ENCODE measurements at places on chromosomes 2 and 18. TPM values are rescaled to one million over a fixed set of nuclear protein-coding genes. Genes with fewer than 3 reads are reported as not detected.

DNA sequence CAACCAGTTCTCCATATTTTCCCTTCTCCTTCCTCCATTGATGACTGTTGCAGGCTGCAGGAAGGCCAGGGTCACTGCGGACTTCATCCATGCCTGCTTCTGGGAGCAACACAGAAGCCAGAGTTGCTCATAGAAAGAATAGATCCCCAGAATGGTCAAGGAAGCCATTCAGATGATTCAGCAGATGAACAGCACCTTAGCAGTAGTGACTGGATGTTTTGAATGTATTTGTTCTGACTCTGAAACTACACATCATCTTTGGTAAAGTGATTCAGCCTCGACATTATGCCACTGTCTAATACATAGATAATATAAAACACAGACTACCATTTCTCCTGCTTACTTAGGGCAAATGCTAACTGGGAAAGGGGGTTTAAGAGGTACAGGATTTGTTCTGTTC lies 411.6 kb downstream of the RND3 start:
- DNase-seq, result no peak

GRCh38 chr2:170587922-170588321 lies 127.2 kb upstream of the SP5 start:
- DNase-seq, result no peak

DNA sequence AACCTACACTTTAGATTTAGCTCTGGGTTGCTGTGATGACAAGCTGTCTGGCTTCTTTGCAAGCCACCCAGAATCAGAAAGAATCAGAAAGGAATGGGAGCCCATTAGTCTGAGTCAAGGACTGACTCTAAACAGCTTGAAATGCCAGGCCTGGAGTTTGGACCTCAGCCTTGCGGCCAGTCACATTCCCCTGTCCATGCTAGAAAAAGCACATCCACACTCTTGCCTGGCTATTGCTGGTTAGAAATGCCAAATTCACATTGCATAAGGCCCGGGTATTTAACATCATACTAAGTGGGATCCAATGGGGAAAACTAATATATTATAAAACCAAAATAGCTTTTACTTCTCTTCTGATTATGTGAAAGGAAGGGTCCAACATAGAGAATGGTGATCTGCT lies 756.8 kb upstream of the KLHL29 start:
- no peak for DNase-seq

DNA sequence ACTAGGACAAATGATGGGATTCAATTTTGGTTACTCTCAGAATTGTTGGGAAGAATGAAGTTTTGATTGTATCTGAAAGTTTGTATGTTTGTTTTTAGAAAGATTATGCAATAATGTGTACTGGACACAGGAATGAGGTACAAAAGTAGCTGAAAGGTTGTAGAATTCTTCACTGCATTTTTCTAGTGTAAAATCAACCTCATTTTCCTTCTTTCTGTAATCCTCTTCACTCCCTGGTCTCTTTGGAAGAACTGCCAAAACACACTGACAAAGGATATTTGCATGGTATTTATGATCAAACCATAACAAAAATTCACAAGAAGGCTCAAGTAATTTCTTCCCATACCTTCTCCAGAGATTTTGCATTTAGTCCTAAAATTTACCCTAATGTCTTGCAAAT lies 110.7 kb downstream of the ZEB2 start:
- DNase-seq, result no peak

Gene UGT1A6
- total RNA-seq, result not detected

DNA sequence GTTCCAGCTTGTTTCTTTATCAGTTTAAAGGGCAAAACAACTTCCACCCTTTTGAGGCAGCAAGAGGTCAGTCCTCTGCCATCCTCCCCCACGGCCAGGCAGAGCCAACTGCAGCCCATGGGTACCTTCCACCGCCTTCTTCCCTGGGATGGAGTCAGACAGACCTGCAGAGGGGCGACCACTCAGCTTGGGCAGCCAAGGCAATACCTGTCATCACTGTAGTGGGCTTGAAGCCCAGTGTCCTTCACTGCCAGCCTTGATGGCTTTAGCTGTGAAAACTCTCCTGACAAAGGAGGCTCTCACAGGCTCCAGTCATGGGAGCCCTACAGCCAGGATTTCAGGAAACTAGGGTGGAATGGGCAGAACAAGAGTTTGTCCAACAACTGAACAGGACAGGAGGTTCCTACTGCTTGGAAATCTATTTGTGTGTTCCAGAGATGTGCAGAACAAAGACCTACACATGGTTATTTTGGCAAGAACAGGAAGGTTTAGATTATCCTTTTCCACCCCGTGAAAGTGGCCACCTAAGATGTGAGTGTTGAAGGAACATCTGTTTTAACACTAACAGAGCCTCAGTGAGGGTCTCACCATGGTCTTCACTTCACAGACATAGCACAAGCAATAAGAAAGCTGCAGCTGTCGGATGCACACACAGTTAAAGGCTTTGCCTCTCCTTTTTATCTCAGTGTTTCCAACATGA lies 93.9 kb upstream of the RMDN2 start:
- no peak for DNase-seq

Gene SLC19A3
- not detected for total RNA-seq

Gene TNS1
- 0.34 TPM for total RNA-seq

Gene WNT10A
- 6.6 TPM for total RNA-seq

GRCh38 chr2:151627353-151627752 lies 106.9 kb downstream of the NEB start:
- no peak for DNase-seq

DNA sequence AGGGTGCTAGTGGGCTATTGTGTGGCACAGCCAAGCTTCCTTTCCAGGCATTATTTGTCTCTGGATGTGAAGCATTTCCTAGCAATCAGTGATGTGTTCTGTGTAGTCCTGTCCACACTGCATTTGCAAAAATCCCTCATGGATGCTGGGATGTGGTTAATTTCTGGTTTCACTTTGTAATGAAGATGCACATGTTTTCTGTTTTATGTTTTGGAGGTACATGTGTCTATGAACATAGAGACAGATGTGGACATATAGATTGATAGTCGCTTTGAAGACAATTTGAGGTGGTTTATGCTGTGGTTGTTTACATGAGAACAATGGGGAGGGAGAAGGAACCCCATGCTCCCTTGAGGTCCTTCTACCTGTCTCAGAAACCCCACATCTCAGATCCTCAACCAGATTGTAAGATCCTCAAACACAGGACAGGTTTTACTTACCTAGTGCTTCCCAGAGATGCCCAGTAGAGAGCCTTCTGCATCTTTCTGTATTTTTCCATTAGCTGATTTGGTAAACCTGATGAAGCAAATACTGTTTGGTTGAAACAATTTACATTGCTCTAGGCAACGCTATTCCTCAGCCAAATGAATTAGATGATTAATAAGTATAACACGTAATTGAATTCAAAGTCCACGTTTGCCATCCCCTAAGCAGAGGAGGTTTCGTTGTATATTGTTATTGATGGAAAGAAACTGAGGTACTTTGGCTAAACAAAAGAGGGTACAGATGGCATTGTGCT lies 204.4 kb downstream of the SPP2 start:
- DNase-seq, result no peak

Gene CRYGC
- total RNA-seq, result not detected

GRCh38 chr2:156852681-156853080 lies 404.8 kb upstream of the GALNT5 start:
- DNase-seq, result no peak

DNA sequence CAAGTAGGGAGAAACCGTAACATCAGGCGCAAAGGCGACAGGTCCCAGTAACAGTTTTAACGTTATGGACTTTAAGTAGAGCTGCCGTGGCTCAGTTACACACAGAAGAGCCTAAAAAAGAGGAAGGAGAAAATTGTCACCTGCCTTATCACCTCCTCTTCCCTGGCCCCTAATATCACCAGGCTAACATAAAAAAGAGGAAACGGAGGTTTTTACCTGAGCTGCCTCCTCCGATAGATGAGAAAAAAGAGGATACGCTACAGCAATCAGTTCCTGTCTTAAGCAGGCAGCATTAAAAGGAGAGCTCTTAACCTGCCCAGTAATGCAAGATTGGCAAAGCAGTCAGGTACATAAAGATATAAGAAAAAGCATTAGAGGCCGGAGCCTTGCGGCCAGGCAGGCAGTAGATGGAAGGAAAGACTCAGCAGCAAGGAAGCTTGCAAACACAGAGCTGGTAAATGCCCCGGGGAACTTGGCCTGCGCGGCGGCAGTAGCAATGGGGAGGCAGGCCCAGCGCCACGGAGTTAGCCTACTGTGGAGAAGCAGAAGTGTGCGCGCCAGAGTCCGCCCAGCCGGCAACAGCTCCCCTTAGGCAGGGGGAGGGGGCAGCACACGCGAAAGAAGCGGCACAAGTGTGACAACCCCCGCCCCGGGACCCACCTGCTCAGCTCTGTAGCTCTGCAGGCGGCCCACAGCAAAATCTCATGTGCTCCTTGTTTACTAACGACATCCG lies 116.3 kb upstream of the SCN7A start:
- DNase-seq, result no peak

GRCh38 chr18:59960272-59960671 lies 60.5 kb downstream of the PMAIP1 start:
- DNase-seq, result no peak

DNA sequence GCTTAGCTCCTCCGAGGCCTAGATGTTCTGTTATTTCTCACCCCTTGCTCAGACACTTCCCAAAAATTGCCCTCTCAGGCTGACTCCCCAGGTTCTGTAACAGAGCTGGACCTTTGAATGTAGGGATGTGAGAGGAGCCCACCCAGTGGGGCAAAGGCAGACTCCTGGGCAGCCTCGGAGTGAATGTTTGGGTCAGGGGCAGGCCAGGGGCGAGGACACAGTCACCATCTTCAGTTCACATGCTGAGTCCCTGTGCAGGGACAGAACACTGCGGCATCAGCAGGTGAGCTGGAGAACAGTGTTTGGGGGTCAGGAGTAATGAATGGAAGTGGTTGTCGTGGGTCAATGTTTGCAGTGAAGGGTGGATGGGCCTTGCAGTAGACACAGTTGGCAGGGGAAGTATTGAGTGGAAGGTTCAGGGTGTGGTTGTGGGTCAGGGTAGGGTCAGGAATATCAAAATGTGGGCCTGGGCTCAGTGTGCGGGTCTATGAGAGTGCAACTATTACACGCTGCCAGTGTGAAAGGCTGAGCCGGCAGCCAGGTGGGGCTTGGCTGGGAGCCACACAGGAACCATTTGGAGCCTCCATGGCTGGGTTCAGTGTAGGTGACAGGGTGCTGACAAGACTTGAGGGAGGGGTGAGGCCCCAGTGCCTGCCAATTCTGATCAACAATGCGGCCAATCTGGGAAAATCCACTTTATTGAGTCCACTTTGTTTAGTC lies 4.4 kb downstream of the IHH start:
- no peak for DNase-seq

DNA sequence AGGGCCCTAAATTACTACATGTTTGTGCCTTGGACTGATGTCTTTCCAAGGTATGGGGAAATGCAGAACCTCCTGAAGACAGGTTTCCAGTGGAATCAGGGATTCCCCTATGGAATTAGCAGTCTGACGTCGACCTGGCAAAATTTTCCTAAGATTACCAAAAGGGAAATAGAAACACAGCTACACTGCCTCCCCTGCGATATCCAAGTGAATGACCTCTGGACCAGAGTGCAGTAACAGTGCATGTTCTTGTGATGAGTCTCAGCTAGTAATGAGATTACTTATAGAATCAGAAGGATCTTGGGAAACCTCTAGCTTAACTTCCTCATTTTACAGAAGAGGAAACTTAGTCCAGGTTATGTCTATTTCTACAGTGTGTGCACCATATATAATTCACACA lies 21.3 kb upstream of the CHST9 start:
- DNase-seq, result no peak

DNA sequence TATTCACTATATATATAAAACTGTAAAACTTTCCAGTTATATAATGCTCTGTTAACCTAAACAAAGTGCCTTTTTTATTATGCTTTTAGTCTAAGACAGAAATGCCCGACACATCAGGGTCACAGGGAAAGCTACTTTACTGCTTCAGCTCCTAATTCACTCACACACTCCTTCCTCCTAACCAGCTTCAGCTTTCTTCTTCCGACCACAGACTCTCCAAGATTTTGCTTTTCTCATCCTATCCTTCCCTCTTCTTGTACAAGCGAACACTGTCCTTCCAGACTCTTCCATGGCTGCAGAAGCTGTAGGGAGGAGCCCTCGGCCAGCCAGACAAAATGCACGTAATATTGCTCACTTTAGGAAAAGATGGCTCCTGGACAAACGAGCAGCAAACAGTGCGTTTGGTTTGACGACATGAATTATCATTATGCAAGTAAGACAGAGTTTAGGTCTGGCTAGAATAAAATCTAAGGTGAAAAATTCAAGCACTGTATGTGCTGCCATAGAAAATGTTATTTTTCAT lies 47.5 kb upstream of the HNRNPA3 start:
- peak; percentile 12 for DNase-seq

GRCh38 chr18:50127516-50128210 lies 67.3 kb downstream of the MYO5B start:
- DNase-seq, result no peak

DNA sequence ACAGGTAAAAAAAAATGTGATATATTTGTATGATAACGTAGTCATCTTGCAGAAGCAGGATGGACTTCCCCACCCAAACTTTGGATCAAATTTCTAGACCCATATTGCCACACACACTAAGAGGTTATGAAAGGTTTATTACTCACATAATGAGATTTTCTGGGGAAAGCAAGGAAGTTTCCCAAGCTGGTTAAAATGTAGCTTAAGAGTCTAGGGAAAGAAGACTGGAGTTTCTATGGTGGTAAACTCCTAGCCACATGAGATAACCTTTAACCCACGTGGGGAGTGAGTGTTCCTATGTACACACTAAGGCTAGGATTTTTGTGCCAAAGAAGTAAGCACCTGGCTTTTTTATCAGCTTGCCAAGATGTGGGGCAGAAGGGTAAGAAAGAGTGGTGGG lies 335.7 kb upstream of the UBE2E3 start:
- DNase-seq, result no peak

DNA sequence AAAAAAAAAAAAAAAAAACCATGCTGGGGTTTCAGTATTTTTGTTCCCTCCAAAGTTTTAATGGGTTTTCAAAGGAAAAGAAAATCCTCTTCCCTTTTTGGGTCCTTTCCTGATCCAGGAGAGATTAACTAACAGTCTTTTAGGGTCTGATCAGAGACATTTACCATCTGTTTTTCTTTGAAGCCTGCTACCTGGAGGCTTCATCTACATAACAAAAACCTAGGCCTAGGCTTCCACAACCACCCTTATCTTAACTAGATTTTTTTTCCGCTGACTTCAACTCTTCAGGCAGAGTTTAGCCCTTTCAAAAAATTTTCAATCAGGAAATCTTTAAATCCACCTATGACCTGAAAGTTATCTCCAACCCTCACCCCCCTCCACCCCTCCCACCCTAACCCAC lies 154.7 kb downstream of the MBD2 start:
- no peak for DNase-seq

Gene POTEJ
- total RNA-seq, result not detected

- DNase-seq, result no peak
These were observed 3.0 kb downstream of the GKN1 start for GRCh38 chr2:68977453-68977852.

GRCh38 chr2:129775952-129776653 lies 203.4 kb upstream of the RAB6C start:
- DNase-seq, result no peak

Gene COX5B
- total RNA-seq, result 112 TPM

- no peak for DNase-seq
These were observed 585.0 kb downstream of the SUCLG1 start for GRCh38 chr2:83874066-83874465.
